Activated CD8-positive, alpha-beta T cell treated with anti-CD3 and anti-CD28 coated beads for 36 hours (primary cell): ENCODE measurements at places on chromosomes 16 and 17. TPM values are rescaled to one million over a fixed set of nuclear protein-coding genes. Genes with fewer than 3 reads are reported as not detected.

Gene TOB1
- 40.5 TPM for total RNA-seq

Gene GGT6
- total RNA-seq: not detected

DNA sequence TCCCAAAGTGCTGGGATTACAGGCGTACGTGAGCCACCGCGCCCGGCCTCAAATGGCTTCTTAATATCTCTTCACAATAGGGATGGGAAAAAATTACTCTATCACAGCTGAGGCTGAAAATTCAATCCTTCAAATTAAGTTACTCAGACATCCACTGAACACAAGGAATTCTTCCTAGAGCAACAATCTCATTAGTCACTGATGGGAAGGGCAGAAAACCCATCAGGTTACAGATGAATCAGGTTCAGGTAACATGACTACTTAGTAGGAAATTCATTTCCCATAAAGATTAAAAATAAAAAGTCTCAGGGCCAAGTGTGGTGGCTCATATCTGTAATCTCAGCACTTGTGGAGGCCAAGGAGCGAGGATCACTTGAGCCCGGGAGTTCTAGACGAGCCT lies 42.5 kb upstream of the ABR start:
- DNase-seq: no peak

- DNase-seq: no peak
These were observed 390.8 kb downstream of the CPPED1 start for GRCh38 chr16:12412890-12413289.

Gene RAB37
- total RNA-seq: 6.6 TPM

GRCh38 chr17:44353672-44354331 lies 8.7 kb downstream of the GRN start:
- DNase-seq: no peak

- no peak for DNase-seq
These were observed 6.2 kb upstream of the AGRP start for GRCh38 chr16:67489401-67490083.

Gene AURKB
- total RNA-seq: 174 TPM

Gene IGSF6
- total RNA-seq: 0.20 TPM

GRCh38 chr16:84207251-84207650 lies 16.3 kb downstream of the ADAD2 start:
- DNase-seq: no peak

DNA sequence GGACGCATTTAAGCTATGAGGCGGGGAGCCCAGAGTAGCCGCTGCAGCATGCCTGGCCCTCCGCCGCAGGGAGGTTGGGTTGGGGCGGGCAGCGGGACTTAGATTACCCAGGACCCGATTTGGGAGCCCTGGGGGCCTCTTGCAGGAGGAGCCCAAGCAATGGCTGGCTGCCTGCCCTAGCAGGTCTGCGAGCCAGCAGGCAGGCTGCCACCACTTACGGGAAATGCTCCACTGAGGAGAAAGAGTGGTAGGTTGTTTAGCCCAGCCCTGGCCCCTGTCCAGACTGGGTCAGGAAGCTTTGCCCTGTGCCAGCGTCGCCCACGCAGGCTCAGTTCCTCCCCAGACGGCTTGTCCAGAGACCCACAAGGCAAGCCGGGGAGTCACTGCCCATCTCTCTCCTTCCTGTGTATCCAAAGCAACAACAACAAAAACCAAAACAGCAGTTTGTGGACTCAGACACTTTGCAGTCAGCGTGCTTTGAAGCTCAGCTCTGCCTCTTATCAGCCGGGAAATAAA lies 10.3 kb upstream of the TVP23A start:
- DNase-seq: no peak

DNA sequence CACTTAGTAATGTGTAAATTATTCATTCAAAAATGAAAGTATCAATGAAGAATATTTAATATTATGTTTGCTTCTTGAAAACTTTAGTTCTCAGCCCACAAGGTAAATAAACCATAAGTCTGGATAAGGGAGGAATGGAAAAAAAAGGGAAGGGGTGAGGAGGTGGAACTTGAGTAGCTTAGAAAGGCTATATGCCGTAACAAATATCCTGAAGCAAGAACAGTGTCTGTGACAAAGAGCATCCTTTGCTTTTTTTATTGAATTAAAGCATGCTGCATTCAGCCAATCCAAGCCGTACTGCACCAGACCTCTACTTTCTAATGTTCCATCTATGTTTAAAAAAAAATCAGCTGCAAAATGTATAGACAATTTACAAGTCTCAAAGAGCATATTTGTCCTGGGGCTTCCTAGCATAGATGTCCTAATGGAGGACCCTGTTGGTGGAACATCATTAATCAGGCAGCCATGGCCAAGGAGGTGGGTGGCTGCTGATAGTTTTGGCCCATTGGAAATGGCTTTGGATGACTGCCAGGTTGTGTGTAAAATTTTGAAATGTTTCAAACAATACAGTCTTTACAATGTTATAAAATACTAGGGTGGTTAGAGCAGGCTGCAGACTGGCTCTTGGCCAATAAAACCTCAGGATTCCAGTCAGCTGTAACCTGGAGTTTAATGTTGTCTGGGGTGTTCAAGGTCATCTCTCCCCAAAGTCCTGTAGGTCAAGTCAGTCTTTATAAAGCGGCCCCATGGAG lies 895.8 kb upstream of the SOX9 start:
- DNase-seq: no peak

DNA sequence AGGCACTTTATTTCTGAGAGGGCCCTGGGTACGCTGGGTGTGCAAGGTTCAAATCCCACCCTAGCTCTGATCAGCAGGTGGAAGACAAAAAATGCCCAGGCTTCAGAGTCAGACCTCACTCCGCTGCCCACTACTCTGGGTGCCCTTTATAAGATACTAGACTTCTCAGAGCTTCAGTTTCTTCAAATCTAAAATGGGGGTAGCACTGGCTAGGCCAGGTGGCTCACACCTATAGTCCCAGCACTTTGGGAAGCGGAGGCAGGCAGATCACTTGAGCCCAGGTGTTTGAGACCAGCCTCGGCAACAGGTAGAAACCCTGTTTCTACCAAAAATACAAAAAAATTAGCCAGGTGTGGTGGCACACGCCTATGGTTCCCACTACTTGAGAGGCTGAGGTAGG lies 1.7 kb downstream of the USB1 start:
- DNase-seq: no peak
